ENCODE measurements at places on chromosomes 5 and 9.

DNA sequence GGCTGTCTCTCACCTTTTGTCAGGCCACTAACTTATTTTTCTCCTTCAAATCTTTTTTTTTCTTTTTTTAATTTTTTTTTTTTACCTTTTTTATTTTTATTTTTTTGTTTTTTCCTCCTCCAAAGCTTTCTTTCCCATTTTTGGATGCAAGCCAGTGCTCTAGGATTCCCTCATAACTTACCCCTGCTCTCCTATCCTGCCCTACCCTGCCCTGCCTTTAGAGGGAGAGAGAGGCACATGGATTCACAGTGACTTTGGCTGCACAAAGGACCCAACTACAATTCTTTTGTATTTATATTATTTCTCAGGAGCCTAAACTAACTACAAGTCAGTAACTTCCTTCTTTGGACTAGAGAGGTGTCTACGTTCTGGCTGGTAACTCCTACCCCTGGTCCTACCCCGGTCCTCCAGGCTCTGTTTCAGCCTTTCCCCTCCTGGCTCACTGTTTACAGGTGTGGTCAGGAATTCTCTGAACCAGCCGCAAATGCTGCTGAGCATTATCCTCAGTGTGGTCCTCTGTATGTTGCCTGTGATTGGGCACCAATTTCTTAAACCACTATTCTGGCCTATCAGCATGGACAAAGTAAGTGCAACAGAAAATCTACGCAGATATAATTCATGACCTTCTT, 8.4 kb upstream of the RUSC2 start:
- peak; percentile 8 for DNase-seq

DNA sequence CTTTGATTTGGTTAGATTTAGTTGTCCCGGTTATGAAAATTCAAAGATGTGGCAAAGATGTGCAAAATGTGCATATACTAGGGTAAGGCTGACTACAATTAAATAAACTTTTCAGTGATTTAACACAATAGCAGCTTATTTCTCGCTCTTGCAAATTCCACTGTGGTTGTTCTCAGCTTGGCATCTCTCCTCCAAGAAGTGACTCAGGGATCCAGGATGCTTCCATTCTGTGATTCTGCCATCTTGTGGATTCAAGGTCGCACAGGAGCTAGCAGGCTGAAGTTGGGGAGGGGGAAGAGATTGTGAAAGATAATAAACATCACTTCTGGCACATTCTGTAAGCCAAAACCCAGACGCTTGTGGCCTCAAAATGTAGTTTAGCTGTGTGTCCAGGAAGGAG, 60.1 kb upstream of the TGFBR1 start:
- no peak for DNase-seq

GRCh38 chr5:31598640-31599611, 40.0 kb upstream of the PDZD2 start:
- no peak for DNase-seq

GRCh38 chr5:169548315-169548714, 35.3 kb upstream of the SPDL1 start:
- DNase-seq: no peak

GRCh38 chr5:74499256-74500050, 141.1 kb downstream of the ENC1 start:
- DNase-seq: no peak

DNA sequence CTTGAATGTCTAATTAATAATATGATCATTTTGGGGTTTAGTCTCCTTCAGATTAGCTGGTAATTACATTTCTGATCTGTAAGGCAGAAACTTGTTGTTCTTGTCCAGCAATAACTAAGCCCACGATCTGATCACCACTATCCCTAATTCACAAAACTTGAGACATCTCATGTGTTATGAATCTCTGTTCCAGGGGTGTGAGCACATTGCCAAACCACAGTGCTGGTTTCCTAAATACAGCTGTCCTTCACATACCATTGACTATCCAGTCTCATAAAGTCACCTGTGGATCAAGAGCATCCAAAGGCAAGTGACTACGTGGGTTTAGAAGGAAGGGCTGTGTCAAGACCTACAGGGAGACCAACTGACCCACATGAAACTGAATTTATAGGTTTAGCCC, 134.1 kb upstream of the PRLR start:
- DNase-seq: no peak

DNA sequence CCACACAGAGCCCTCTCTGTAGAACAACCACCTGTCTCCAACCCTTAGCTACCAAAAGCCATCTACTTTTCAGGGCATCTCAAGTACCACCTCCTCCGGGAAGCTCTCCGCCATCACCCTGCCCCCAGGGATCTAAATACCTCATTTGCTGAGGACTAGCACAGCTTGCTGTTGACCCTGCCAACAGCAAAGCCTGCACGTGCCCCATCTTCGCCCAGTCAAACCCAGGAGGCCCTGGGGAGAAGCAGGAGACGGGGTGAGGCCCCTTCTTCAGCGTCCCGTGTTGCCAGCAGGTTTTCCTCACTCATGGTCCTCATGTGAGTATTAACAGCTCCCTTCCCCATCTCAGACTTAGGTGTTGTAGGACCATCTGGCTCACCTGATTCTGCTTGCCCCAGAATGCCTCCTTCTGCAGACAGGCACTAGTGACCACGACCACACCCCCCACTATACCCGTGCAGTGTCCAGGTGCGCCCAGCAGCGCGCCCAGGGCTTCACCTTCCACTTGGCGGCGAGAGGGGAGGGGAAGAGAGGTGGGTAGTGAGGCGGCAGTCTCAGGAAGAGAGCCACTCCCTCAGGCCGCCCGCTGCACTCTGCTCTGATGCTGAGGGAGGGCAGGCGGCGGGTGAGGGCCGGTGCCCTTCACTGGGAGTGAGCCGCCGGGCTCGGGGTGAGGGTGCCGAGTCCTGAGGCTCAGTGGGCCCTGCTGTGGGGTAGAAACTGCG, 11.1 kb downstream of the VAV2 start:
- DNase-seq: no peak

DNA sequence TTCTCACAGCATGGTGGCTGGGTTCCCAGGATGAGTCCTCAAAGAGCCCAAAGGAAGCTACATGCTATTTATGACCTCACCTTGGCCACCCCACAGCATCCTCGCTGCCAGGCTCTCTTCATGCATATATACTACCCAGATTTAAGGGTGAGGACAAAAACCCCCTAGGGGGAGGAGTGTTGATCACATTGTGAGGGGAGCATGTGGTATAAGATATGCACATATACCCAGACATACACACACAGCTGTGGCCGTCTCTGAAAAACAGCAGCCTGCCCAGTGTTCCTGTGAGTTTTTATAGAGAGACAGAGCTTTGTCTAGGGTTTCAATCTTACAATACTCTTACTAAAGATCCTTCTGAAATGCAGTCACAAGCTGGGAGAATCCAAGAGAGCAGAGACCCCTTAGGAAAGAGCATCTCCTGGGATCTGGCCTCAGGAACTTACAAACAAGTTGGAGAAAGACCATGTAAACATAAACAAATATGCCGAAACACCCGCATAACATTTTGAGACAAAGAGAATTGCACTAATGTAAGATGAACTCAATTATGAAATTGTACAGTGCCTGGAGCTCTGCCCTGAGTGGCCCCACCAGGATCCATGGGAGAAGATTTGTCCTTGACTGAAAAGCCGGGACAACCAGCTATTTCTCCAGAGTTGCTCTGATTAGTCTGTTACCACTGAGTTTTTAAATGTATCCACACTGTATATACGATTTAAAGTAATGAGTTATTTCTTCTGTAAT, 146.4 kb downstream of the GADD45G start:
- DNase-seq: no peak

- no peak for DNase-seq
Measured at GRCh38 chr5:90461288-90461687, 13.3 kb downstream of the MBLAC2 start.

- DNase-seq: no peak
Measured at GRCh38 chr5:80208381-80208780, 47.5 kb downstream of the SERINC5 start.

- no peak for DNase-seq
Measured at GRCh38 chr5:10124287-10124686, 125.4 kb downstream of the ATPSCKMT start.

- no peak for DNase-seq
Measured at GRCh38 chr9:17725399-17726010, 146.6 kb downstream of the SH3GL2 start.

- no peak for DNase-seq
Measured at GRCh38 chr5:31273161-31273560, 79.7 kb downstream of the CDH6 start.

DNA sequence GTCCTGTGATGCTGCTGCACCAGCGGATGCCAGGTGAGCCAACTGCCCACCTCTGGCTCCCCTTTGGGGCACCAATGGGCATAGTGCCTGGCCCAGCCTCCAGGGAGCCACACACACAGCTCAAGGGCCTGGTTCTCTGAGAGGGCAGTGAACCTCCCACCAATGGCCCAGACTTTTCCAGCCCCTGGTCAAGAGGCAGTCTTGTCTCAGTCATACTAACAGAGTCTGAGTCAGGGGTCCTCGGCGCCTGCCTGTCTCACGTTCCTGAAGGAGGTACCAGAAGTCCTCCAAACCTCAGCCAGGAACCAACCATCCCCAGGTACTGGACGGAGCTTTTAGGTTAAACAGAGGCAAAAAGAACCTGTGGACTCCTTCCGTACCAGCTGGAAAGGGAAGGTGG, 121.1 kb downstream of the C5orf15 start:
- no peak for DNase-seq

GRCh38 chr5:16975950-16976624, 40.0 kb upstream of the MYO10 start:
- no peak for DNase-seq

DNA sequence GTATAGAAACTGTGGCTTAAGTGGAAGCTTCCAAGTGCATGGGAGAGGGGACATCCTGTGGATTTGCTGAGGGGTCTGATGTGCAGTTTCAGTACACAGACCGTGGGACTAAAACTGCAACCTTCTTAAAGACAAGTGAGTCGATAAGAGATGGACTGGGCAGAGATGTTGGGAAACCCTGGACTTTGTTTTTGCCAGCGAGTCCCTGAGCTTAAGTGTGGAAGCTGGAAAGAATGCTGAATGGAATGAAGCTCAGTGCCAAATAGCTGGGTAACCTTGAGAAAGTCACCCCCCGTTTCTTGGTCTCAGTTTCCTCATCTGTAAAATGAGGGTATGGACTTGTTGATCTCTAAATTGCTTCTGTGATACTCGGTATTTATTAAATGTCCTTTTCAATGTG, 37.3 kb upstream of the KLF9 start:
- no peak for DNase-seq

GRCh38 chr5:150067405-150067960, 18.9 kb downstream of the CSF1R start:
- DNase-seq: no peak

DNA sequence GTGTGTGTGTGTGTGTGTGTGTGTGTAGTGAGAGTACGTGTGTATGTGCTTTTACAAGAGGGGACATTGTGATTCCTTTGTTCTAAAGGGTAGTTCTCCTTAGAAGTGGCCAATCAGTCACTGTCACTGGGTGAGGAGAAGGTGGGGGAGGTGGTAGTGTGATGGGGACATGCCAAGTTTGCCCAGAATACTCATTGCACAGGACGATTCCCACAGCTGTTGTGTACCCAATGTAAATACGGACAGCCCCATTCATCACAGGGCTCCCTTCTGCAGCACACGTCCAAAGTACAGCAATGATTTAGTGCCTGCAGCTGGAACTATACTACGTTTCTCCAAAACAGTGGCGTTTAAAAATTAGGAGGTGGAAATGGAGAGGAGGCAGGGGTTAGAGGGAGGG, 287.8 kb downstream of the TLR4 start:
- DNase-seq: no peak

DNA sequence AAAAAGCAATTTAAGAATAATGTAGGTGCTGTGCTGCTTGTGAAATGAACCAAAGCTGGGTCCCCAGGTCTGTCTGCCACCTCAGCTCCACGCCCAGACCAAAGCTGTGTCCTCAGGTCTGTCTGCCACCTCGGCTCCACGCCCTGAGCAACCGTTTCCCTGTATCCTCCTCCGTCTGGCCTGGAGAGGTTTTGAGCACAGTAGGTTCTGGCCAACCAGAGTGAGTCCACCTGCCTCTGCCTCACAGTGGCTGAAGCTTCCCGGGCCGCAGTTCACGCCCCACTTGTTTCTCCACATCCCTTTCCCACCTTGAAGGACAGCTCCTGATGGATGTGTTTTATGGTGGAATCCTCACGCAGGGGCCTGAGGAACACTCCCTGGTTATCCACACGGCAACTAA, 120.5 kb downstream of the ADAMTS2 start:
- DNase-seq: no peak

- DNase-seq: no peak
Measured at GRCh38 chr9:98778711-98779530, 17.4 kb downstream of the ANKS6 start.

DNA sequence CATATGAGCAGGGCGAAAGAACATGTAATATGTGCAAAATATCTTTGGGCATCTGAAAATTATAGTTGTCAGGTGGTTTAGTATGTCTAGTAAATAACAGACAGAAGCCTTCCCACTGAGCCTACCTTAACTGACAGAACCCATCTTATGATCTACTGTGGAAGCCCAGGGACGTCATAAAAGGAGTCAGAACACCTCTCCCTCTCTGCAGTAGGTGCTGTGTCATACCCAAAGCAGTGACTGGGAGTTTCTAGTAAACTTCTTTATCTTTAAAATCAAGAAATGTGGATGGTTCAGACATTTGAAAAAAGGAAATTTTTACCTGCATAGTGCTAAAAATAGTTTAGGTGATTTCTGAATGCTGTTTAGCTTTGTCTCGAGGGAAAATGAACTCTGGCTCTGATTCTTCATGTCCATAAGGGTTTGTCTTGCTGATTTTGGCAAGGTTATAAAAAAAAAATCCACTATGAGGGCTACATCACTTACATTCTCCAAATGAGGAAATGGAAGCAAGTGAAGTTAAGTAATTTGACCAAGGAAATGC, 104.0 kb downstream of the NUDT12 start:
- no peak for DNase-seq

DNA sequence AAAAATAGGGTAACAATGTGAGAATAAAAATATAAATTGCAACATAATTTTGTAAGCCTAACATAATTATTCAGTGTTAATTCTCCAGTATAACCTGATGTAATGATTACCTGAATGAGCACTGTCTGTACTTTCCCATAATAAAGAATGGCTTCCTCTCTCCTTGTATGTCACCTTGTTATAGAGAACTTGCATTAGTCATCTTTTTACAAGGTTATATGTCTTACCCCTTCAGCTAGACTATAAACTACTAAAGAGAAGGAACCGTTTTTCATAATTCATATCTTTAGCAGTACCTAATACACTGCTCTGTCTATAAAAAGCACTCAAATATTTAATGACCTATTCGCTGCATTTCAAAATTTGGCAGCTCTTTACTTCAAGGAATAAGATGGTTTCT, 19.8 kb downstream of the STRBP start:
- no peak for DNase-seq

DNA sequence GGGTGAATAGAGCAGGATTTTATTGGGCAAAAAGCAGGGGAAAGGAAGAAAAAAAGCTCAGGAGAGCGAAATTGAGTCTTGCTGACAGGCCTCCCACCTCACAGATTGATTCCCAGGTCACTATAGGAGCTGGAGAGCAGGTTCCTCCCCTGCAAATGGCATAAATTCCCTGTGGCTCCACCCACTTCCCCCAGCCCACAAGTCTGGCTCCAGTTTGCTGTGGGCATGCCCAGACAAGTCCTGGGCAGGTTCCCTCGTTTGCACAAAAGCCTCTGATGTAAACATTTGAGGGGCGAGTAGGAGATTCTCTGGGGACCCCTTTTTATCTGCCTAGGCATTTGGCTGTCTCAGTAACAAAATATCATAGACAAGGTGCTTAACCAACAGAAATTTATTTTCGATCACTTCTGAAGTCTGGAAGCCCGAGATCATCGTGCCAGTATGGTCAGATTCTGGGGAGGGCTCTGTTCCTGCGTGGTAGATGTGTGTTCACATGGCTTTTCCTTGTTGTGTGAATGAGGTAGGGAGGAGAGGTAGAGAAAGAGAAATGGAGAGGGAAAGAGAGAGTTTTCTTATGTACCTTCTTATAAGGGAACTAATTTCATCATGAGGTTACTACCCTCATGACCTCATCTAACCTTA, 614.5 kb downstream of the MAT2B start:
- no peak for DNase-seq

All from NCI-H2107 (cell line).